ENCODE measurements at places on chromosomes 16 and 17. TPM values are rescaled to one million over a fixed set of nuclear protein-coding genes. Genes with fewer than 3 reads are reported as not detected.

GRCh38 chr17:59361386-59361785, 29.9 kb downstream of the YPEL2 start:
- no peaks in the 10 kb centered on the region for H3K36me3 ChIP-seq
- DNase-seq, result no peak
- no peaks in the 10 kb centered on the region for H3K27me3 ChIP-seq

DNA sequence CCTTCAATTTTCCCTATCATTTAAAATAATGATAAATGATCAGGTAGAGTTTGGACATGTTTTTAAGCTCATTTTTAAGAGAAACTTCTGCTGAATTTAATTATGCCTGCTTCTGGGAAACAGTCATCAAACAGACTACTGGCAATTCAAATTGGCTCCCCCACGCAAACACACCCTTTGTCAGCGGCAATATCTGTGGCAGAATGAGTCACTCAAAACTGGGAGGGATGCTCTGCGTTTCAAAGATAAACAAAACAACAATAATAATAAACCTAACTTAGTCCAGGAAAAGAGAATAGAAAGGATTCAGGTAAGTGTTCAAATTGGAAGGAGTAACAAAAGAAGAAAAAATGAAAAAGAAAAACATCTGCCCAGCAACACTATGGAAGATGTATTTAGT, 108.1 kb upstream of the ERCC4 start:
- no peaks in the 10 kb centered on the region for H3K4me1 ChIP-seq
- no peaks in the 10 kb centered on the region for H3K36me3 ChIP-seq
- DNase-seq, result no peak

DNA sequence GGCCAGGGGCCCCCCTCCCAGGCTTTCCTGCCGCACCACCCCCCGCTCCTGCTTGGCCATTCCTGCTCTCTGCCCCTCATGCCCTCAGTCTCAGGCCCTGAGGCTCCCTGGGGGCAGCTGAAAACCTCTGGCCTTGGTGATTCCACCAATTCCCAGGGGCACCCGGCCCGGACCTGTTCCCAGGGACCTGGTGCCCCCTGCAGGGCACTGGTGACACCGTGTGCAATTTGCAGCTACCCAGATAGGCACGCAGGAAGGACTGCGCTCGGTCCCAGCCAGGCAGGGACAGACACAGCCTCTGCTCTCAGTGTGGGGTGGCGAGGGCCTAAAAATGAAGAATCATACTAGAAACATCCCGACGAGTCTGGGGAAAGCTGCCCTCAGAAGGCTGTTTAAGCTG, 13.4 kb downstream of the WFDC1 start:
- H3K27ac ChIP-seq, result no peak overlapping the region
- DNase-seq, result no peak
- no peaks in the 10 kb centered on the region for H3K36me3 ChIP-seq
- no peak overlapping the region for H3K4me3 ChIP-seq
- H3K27me3 ChIP-seq, result peaks cover 13% of the 10 kb centered on the region
- H3K4me1 ChIP-seq, result no peaks in the 10 kb centered on the region

GRCh38 chr16:85201574-85201973, 89.3 kb upstream of the CIBAR2 start:
- H3K27me3 ChIP-seq, result no peaks in the 10 kb centered on the region
- H3K4me1 ChIP-seq, result no peaks in the 10 kb centered on the region
- no peak for DNase-seq
- H3K27ac ChIP-seq, result no peak overlapping the region
- H3K4me3 ChIP-seq, result no peak overlapping the region

Gene SPNS2
- 3.4 TPM for total RNA-seq

Gene SLC35G6
- total RNA-seq, result not detected

Gene OR1A1
- not detected for total RNA-seq

Gene NOG
- total RNA-seq, result 1.3 TPM

Gene WIPI1
- total RNA-seq, result 6.8 TPM

Gene MRPS7
- total RNA-seq, result 62.8 TPM

Data from thymus (tissue), 14 donors.